ENCODE measurements at places on chromosomes 13 and 19.
A peak's percentile ranks its signal among the peaks of the same experiment; 100 is the strongest.

- DNase-seq, result no peak
These were observed 651 bp downstream of the OXGR1 start for GRCh38 chr13:96993634-96994016.

- no peak for DNase-seq
These were observed 688 bp upstream of the ZNF71 start for GRCh38 chr19:56594446-56594782.

- DNase-seq, result no peak
These were observed 23.5 kb downstream of the FAM187B start for GRCh38 chr19:35204799-35205732.

- DNase-seq, result no peak
These were observed 477 bp upstream of the PLEKHF1 start for GRCh38 chr19:29664753-29665214.

DNA sequence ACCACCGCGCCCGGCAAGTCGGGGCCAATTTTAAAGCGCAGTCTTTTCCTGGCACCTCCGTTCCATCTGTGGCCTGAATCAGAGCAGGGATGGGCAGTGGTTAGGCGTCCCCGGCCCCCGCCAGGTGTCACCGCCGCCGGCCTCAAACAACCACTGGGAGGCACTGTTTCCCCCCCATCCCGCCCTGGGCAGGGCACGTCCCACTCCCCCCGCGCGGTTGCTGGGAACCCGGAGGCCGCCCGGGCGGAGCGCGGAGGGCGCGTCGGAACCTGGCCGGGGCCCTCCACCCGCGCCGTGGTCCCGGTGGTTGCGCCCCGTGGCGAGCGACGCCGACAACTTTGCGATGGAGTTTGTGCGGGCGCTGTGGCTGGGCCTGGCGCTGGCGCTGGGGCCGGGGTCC, at the start of gene GRIN3B:
Gene GRIN3B, plus strand, starts transcription at position 325 of the 400 bp plus-strand sequence. Its CDS starts 19 bp downstream, at position 344.
- DNase-seq, result peak; percentile 51

- no peak for DNase-seq
These were observed 28.0 kb downstream of the PIAS4 start for GRCh38 chr19:4035582-4035981.

GRCh38 chr13:101053301-101054093, 362.8 kb downstream of the NALCN start:
- no peak for DNase-seq

DNA sequence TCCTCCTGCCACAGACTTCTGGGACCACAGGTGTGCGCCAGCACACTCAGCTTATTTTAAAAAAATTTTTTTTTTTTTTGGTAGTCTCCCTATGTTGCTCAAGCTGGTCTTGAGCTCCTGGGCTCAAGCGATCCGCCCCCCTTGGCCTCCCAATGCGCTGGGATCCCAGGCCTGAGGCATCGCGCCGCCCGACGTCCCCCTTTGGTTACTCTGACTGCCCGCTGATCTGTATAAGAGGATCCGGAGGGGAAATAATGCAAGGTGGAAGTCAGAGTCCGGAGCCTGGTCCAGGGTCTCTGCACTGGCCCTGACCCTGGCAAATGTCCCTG, 486 bp upstream of the ZNF805 start:
- no peak for DNase-seq

GRCh38 chr19:17806945-17807344, 12.0 kb downstream of the B3GNT3 start:
- no peak for DNase-seq

GRCh38 chr13:69617587-69617986, 490.0 kb upstream of the ATXN8OS start:
- DNase-seq, result no peak

- DNase-seq, result no peak
These were observed 283.9 kb downstream of the UQCRFS1 start for GRCh38 chr19:28929006-28929405.

- no peak for DNase-seq
These were observed 11.2 kb downstream of the WDFY2 start for GRCh38 chr13:51595416-51595815.

DNA sequence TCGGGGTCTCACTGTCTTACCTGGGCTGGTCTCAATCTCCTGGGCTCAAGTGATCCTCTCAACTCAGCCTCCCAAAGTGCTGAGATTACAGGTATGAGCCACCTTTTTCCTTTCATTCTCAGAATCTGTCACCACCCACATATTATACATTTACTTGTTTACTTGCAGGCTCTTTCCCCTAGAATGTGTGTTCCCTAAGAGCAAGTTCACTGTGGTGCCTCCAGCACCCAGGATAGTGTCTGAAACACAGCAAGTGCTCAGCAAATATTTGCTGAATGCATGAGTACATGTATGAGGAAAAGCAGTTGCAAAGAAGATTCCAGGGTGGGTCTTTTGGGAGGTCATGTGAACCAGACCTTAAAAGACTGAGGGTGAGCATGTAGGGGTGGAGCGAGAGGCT, 96.8 kb downstream of the RGCC start:
- no peak for DNase-seq

DNA sequence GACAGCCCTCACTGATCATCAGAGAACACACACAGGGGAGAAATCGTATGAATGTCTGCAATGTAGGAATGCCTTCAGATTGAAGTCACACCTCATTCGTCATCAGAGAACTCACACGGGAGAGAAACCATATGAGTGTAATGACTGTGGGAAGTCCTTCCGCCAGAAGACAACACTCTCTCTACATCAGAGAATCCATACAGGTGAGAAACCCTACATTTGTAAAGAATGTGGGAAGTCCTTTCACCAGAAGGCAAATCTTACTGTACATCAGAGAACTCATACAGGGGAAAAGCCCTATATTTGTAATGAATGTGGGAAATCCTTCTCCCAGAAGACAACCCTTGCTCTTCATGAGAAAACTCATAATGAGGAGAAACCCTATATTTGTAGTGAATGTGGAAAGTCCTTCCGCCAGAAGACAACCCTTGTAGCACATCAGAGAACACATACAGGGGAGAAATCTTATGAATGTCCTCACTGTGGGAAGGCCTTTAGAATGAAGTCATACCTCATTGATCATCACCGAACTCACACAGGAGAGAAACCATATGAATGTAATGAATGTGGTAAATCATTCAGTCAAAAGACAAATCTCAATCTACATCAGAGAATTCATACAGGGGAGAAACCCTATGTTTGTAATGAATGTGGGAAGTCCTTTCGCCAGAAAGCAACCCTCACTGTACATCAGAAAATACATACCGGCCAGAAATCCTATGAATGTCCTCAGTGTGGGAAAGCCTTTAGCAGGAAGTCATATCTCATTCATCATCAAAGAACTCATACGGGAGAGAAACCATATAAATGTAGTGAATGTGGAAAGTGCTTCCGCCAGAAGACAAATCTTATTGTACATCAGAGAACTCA, 32.5 kb downstream of the ZNF567 start:
- peak; percentile 12 for DNase-seq

- no peak for DNase-seq
These were observed 46.9 kb upstream of the UBE2L5 start for GRCh38 chr13:30375265-30375835.

DNA sequence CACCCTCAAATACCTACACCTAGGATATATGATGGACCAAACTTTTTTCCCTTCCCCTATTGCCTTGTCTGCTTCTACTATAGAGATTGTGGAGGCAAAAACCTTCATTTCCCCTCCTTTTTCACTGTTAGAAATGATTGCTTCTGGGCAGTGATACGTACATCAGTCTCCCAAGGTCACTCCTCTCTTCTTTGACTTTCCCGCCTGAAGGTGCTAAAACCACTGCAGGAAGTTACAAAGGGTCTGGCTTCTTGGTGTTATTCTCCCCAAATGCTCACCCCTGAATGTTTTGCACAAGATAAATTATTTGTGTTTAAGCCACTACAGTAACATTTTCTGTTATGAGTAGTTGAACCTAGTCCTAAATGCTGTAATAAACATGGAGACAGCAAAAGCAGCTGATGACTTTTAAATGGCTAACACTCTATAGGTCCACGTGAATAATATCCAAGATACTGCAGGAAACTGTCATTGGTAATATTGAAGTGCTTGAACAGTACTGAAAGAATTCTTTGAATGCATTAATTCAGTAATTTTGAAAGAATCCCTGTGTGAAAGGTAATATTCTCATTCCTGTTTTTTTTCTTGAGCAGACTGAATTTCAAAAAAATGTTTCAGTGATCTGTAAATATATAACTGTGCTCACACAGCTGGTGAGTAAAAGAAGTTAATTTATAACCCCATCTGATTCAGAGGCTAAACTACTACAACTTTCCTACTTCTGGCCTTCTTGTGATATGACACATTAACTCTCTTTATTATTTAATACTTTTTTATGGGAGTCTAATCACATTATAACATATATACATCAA, 865.1 kb downstream of the EFNB2 start:
- DNase-seq, result no peak

GRCh38 chr13:43783820-43784219, 3.0 kb downstream of the ENOX1 start:
- peak; percentile 89 for DNase-seq

DNA sequence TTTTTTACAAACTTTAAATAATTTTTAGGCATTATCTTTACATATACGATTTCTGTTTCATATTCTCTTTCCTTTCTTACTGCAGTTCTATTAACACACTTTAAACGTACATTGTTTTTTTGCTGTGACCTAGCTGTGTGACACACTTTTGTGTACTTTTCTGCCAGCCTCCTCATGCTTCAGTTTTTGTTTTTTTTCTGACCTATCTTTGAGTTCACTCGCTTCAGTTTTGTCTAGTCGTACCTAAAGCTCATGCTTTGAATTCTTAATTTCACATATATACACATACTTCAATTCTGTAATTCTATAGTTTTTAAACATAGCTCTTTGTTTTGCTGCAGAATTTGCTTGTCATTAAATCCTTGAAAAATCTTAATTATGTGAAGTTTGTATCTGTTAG, 150.4 kb downstream of the PDS5B start:
- no peak for DNase-seq

- DNase-seq, result peak; percentile 74
These were observed 36.7 kb downstream of the CARD8 start for GRCh38 chr19:48218997-48219396.

GRCh38 chr13:101565317-101565716, 112.8 kb downstream of the ITGBL1 start:
- no peak for DNase-seq

GRCh38 chr13:49495783-49496762, at the start of gene PHF11:
PHF11 (plus strand) TSS chr13:49495953; CDS start chr13:49496002, 49 bp downstream.
- DNase-seq, result peak; percentile 66

GRCh38 chr19:35352448-35353304, 5.0 kb downstream of the FFAR1 start:
- DNase-seq, result peak; percentile 78

DNA sequence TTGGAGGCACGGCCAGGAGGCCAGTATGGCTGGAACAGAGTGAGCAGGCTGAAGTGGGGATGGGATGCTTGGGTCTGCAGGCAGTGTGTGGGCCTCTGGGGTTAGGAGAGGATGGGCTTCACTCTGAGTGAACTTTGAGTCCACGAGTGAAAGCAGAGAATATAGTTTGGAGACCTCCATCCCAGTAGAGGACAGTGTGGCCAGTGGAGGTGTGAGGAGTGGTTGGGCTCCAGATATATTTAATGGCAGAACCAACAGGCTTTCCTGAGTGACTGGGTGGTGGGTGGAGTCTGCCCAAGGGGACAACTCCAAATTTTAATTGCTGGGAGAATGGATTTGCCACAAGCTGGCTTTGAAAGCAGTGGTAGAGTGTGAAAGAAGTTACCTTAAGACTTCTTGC, 27.3 kb downstream of the GATAD2A start:
- DNase-seq, result no peak

- no peak for DNase-seq
These were observed 33.0 kb downstream of the FGF9 start for GRCh38 chr13:21703846-21704245.

- no peak for DNase-seq
These were observed 1161.9 kb downstream of the UQCRFS1 start for GRCh38 chr19:28051047-28051446.

- DNase-seq, result peak; percentile 36
These were observed 3.4 kb downstream of the PRR36 start for GRCh38 chr19:7870571-7871436.

GRCh38 chr13:31951215-31951678, 80.3 kb upstream of the FRY start:
- no peak for DNase-seq

GRCh38 chr19:5915782-5916165, 1.7 kb downstream of the CAPS start:
- no peak for DNase-seq

- no peak for DNase-seq
These were observed 55.2 kb upstream of the CACNA1A start for GRCh38 chr19:13561461-13561860.

- no peak for DNase-seq
These were observed 26.2 kb downstream of the INSR start for GRCh38 chr19:7267792-7268704.
